CD4-positive, CD25-positive, alpha-beta regulatory T cell (primary cell): ENCODE measurements at places on chromosomes 2 and 18. TPM values are rescaled to one million over a fixed set of nuclear protein-coding genes. Genes with fewer than 3 reads are reported as not detected.
A peak's percentile ranks its signal among the peaks of the same experiment; 100 is the strongest.

GRCh38 chr2:38978296-38978903, 88.7 kb downstream of the ARHGEF33 start:
- no peaks in the 10 kb centered on the region for H3K36me3 ChIP-seq
- H3K4me3 ChIP-seq = no peak overlapping the region
- DNase-seq = no peak
- no peaks in the 10 kb centered on the region for H3K27me3 ChIP-seq
- no peaks in the 10 kb centered on the region for H3K4me1 ChIP-seq

DNA sequence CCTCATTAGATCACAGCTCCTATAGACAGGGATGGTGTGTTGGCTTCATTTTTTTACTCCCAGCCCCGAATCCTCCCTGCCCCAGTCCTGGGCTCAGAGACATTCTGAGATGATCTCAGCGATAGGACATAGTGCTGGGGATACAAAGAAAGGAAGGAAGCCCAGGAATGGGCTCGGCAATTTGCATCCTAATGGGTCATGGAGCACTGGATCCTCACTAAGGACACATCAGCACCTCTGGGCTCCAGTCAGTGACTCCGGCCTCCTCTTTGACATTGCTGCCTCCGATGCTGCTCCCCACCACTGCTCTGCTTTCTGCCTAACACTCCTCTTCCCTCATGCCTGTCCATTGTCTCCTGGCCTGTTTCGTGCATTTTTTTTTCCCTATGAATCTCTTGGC, 489.1 kb downstream of the STK39 start:
- H3K27me3 ChIP-seq = no peaks in the 10 kb centered on the region
- no peak for DNase-seq
- H3K27ac ChIP-seq = no peak overlapping the region
- no peak overlapping the region for H3K4me3 ChIP-seq

GRCh38 chr18:33755931-33756560, 178.0 kb downstream of the ASXL3 start:
- H3K27me3 ChIP-seq = no peaks in the 10 kb centered on the region
- no peak overlapping the region for H3K4me3 ChIP-seq
- H3K4me1 ChIP-seq = no peaks in the 10 kb centered on the region
- DNase-seq = no peak
- H3K27ac ChIP-seq = no peak overlapping the region

GRCh38 chr18:1261054-1261453, 356.4 kb downstream of the ADCYAP1 start:
- no peaks in the 10 kb centered on the region for H3K36me3 ChIP-seq
- H3K27ac ChIP-seq = no peak overlapping the region
- no peak overlapping the region for H3K4me3 ChIP-seq
- H3K27me3 ChIP-seq = no peaks in the 10 kb centered on the region

Gene FAM228A
- total RNA-seq = not detected

Gene C2orf15
- 2.0 TPM for total RNA-seq

- H3K4me3 ChIP-seq = no peak overlapping the region
- no peak for DNase-seq
- no peak overlapping the region for H3K27ac ChIP-seq
Observed at GRCh38 chr2:134675314-134675713, 43.5 kb downstream of the TMEM163 start.

DNA sequence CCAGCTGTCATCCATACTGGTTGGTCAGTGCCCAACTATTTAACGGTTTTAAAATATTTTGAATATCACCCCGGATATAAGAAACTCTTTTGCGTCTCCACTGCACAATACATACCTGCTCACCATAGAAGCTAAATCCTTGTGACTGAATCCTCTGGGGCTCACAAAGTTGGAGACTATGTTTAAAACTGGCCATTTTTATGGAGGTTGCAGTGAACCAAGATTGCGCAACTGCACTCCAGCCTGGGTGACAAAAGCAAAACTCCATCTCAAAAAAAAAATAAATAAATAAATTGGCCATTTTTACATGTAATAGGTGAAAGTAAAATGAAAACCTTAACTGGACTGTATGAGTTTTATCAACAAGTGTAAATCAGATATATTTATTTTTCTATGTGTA, 55.6 kb upstream of the TMEM17 start:
- no peaks in the 10 kb centered on the region for H3K36me3 ChIP-seq
- H3K4me1 ChIP-seq = no peaks in the 10 kb centered on the region
- H3K4me3 ChIP-seq = no peak overlapping the region
- peaks cover 8% of the 10 kb centered on the region for H3K27me3 ChIP-seq
- H3K27ac ChIP-seq = no peak overlapping the region

- peak overlapping the region; percentile 74 for H3K4me3 ChIP-seq
- DNase-seq = peak; percentile 57
- no peaks in the 10 kb centered on the region for H3K27me3 ChIP-seq
- peak overlapping the region; percentile 74 for H3K27ac ChIP-seq
- H3K36me3 ChIP-seq = no peaks in the 10 kb centered on the region
Observed at GRCh38 chr18:48833701-48834412, 116.9 kb downstream of the SMAD7 start.

- no peak for DNase-seq
- H3K4me1 ChIP-seq = peaks cover 50% of the 10 kb centered on the region
- peak overlapping the region; percentile 56 for H3K4me3 ChIP-seq
- no peaks in the 10 kb centered on the region for H3K27me3 ChIP-seq
- no peaks in the 10 kb centered on the region for H3K36me3 ChIP-seq
- no peak overlapping the region for H3K27ac ChIP-seq
Observed at GRCh38 chr2:47897883-47898731, 8.2 kb downstream of the FBXO11 start.

DNA sequence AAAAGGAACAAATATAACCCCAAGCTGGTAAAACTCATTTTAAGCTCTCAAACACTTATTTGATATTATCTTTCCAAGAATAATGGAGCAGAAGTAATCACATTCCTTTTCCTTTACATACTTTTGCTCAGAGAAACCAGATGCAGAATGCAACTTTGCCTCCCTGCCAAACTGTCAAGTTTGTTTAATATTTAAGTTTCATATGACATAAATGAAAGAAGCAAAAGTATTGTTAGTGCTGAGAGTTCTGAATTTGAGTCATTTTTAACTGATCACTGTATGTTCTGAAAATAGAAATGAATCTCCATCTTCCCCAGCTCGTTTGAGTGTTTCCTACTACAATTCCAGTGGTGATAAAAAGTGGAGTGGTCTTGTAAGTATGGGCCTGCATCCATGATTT, 423.4 kb downstream of the PID1 start:
- no peak overlapping the region for H3K4me3 ChIP-seq
- H3K27ac ChIP-seq = no peak overlapping the region
- no peaks in the 10 kb centered on the region for H3K36me3 ChIP-seq
- H3K27me3 ChIP-seq = no peaks in the 10 kb centered on the region
- DNase-seq = no peak

DNA sequence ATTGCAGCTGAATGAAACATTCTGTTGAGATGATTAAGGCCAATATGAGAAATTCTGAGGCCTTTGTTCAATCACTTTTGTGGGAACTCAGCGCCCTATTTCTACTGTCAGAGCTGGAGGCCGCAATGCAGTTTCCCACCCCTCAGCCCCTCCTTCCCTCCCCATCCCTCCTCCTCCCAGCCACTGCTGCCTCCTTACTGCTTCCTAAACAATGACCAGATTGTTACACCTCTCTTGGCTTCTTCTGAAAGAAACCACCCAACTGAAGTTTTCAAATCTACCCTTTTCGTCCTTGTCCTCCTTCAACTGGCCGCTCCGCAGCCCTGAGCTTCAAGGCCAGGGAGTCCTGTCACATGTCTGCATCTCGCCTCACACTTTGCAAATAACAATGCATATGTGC, 36.7 kb upstream of the MAPK4 start:
- H3K27ac ChIP-seq = no peak overlapping the region
- H3K4me3 ChIP-seq = no peak overlapping the region
- no peak for DNase-seq

GRCh38 chr2:43074052-43074451, 152.4 kb downstream of the ZFP36L2 start:
- no peaks in the 10 kb centered on the region for H3K4me1 ChIP-seq
- no peak for DNase-seq
- no peak overlapping the region for H3K4me3 ChIP-seq
- no peak overlapping the region for H3K27ac ChIP-seq

Gene IGFBP2
- not detected for total RNA-seq

Gene AOX1
- total RNA-seq = not detected

GRCh38 chr2:241088376-241088775, 13.7 kb downstream of the MTERF4 start:
- DNase-seq = no peak
- H3K36me3 ChIP-seq = peaks cover 80% of the 10 kb centered on the region
- peaks cover 3% of the 10 kb centered on the region for H3K4me1 ChIP-seq
- H3K27me3 ChIP-seq = no peaks in the 10 kb centered on the region
- no peak overlapping the region for H3K4me3 ChIP-seq

Gene SPDYA
- 19.6 TPM for total RNA-seq

DNA sequence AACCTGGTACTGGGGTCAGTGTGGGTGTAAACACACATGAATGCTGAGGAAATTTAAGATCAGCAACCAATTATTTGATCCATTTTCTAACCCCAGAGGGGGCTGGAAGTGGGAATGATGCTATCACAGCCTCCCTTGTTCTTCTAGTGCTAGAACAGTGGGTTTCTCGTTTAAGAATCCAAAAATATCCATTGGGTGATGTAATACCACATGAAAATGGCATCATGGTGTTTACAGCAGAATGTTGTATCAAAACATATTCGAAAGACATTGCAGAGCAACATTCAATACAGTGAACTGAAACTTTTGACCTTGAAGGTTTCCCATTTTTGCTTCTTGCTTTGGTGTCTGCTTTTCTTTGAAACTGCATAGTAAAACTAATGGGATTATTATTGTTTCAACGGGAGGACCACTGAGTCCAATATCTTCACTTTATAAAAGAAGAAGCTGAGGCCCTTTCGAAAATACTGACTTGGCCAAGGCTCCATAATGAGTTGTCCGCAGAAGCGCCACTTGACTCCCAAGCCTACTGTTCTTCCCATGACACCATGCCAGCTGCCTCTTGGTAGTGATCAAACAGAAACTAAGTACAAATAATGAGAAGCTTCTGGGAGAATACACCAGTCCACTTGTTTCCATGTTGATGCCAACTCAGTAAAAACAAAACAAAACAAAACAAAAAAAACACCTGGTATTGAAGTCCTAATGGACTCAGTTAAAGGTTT, 106.1 kb downstream of the COLEC12 start:
- no peaks in the 10 kb centered on the region for H3K36me3 ChIP-seq
- no peaks in the 10 kb centered on the region for H3K27me3 ChIP-seq
- no peak overlapping the region for H3K27ac ChIP-seq
- DNase-seq = no peak
- no peaks in the 10 kb centered on the region for H3K4me1 ChIP-seq

DNA sequence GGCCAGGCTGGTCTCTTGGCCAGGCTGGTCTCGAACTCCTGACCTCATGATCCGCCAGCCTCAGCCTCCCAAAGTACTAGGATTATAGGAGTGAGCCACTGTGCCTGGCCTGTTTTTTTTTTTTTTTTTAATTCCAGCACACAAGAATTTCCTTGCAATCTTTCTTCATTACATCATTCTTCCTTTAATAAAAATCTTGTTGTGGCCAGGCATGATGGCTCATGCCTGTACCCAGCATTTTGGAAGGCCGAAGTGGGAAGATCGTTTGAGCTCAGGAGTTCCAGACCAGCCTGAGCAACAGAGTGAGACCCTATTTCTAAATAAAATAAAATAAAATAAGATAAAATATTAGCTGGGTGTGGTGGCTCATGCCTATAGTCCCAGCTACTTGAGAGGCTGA, 21.4 kb upstream of the PLEKHM3 start:
- peaks cover 9% of the 10 kb centered on the region for H3K27me3 ChIP-seq
- no peak overlapping the region for H3K4me3 ChIP-seq
- no peak for DNase-seq
- no peak overlapping the region for H3K27ac ChIP-seq
- H3K4me1 ChIP-seq = no peaks in the 10 kb centered on the region
- no peaks in the 10 kb centered on the region for H3K36me3 ChIP-seq

GRCh38 chr18:10441472-10441871, 13.0 kb upstream of the APCDD1 start:
- H3K27ac ChIP-seq = no peak overlapping the region
- H3K4me3 ChIP-seq = no peak overlapping the region
- H3K27me3 ChIP-seq = no peaks in the 10 kb centered on the region

GRCh38 chr2:67858886-67859285, 203.9 kb downstream of the C1D start:
- no peak overlapping the region for H3K4me3 ChIP-seq
- no peaks in the 10 kb centered on the region for H3K4me1 ChIP-seq
- no peak overlapping the region for H3K27ac ChIP-seq
- DNase-seq = no peak

DNA sequence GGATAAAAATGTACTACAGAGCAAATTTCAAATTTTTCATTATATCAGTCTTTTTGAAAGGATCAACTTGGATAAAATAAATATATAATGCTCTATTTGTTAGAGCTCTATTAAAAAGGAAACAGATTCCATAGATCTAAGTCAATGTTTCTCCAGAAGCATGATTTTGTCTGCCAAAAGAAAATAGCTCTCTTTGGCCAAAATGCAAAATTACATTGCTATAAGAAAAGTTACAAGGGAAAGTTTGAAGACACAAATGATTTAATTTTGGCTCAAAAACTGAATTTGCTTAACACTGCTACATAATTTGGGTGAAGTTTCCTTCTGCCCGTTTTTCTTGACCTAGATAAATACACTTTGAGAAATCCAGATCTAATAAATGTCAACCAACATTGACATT, 15.7 kb downstream of the C2orf69 start:
- H3K27me3 ChIP-seq = no peaks in the 10 kb centered on the region
- peaks cover 37% of the 10 kb centered on the region for H3K36me3 ChIP-seq
- no peak for DNase-seq
- no peaks in the 10 kb centered on the region for H3K4me1 ChIP-seq
- H3K4me3 ChIP-seq = no peak overlapping the region

DNA sequence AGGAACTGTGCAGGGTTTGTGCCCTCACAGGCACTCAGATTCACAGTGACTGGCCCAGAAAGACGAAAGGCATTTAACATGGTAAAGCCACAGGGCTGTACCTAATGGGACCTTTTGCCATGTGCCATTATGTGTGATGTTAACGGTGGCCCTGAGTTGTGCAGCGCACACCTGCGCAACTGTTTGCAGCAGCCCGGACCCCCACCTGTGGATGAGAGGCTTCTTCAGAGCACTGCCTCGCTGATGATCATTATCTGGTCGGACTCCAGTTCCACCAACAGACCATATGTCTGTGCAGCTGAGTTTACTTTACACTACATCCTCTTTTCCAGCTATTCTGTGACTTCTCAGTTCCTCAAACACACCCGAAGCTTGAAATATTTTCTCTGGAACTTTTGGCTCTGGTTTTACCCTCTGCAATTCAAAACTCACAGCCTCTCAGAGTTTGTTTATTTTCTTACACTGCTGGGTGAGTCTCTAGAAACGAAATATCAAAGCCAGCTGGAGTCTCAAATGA, 35.6 kb upstream of the UBE2F start:
- H3K27me3 ChIP-seq = no peaks in the 10 kb centered on the region
- no peaks in the 10 kb centered on the region for H3K36me3 ChIP-seq
- H3K27ac ChIP-seq = no peak overlapping the region
- no peak overlapping the region for H3K4me3 ChIP-seq
